ACHN (cell line): ENCODE measurements at places on chromosomes 4 and X.

- no peak for DNase-seq
These were observed 469.0 kb downstream of the TLL1 start for GRCh38 chr4:166341992-166342391.

GRCh38 chrX:39137363-39137954 lies 336.2 kb downstream of the MID1IP1 start:
- DNase-seq, result no peak

DNA sequence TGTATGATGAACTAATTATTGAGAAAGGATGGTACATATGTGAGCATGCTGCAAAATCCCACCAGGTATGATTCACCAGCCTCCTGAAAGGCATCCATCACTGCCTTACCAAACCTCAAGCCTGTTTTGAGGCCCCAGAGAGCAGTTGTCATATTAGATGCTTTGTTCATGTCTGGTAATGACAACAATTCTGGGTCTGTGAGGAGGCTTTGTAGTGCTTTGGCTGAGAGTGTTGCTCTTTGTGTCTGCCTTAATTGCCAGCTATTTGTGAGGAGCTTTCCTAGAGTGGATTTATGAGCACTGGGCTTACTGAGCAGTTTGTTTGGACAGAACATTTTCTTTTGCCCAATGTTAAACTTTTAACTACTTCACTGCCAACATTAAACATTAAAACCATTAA lies 69.2 kb downstream of the HEPH start:
- DNase-seq, result no peak

DNA sequence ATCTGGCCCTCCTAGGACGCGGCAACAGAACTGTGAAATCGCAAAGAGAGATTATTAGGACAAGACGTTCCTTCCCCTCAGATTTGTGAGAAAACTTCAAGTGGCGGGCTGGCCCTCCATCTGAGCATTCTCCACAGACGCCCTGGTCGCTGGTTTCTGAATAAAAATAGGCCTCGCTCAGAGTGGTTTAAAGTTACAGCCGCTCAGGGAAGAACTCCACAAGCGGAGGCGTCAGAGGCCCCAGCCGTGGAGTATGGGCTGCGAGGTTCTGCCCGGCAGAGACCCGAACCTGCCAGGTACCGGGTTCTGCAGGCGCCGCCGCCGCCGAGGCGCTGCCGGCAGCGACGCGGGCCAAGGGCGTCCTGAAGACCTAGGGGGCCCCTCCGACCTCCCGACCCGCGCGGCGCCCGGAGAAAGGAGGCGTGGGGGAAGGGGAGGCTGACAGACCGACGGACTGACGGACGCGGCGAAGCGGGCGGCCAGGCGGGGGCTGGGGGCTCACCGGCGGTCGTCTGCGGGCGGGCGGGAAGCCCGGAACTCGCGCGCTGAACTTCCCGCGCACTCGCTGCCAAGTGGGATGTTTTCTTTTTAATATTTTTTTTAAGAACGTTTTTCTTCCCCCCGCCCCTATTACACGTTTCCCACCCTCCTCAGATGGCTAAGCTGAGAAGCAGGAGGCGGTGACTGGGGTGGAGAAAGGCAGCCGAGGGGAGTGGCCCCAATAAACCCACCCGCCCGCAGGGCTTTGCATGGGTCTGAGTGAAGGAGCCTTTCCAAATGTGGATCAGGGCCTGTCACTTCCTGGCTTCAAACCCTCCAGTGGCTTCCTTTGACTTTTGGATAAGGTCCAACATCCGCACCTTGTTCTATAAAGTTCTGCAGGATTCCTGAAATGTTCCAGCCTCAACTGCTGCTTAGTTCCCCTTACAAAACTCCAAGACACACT lies at the start of gene PABPC4L:
PABPC4L (minus strand) TSS at position 574 of the 946 bp plus-strand sequence. CDS start 770 bp downstream, outside the sequence.
- DNase-seq, result peak; percentile 45

GRCh38 chr4:37723067-37723466 lies 36.9 kb upstream of the RELL1 start:
- DNase-seq, result no peak
